ENCODE measurements at places on chromosomes 2 and 18.

DNA sequence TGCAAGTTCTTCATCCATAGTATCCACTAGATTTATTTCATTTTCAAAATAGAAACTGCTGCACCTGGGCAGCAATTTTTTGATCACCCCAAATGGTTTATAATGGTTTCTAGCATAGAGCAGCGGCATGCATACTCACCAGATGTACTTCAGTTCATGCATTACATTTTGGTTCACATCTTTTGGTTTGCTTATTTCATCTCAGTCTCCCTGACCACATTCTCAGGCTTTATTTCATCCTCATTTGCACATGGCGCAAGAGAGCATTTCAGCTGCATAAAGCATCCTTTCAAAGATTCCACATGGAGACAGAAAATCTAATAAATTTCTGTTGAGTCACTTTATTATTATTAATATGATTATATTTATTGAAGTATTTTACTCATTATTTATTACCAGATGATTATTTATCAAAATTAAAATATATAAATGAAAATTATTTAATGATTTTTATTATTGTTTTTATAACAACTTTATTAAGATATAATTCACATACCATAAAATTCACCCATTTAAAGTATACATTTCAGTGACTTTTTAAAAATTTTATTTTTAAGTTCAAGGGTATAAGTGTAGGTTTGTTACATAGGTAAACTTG, 284.6 kb downstream of the TXNL1 start:
- no peak for DNase-seq

GRCh38 chr2:29664578-29664977, 256.8 kb downstream of the ALK start:
- no peak for DNase-seq

DNA sequence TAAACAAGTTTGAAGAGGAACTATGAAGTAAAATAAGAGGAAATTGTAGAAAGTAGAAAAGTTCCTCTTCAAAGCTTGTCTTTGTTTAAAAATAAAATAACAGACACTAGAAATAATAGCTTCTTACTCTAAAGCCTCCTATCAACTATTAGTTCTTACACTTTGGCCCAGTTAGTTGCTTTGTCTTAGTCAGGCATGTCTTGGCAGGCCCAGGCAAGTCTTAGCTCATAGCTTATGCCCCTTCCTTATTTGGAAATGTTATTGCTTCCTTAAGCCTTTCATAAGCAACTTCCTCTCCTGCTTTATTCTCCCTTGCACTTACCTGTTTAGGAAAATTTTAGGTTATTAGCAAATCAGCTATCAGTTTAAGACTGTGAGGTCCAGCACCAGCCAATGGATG, 950.6 kb upstream of the LRATD1 start:
- no peak for DNase-seq

GRCh38 chr2:188449971-188450370, 158.3 kb downstream of the GULP1 start:
- DNase-seq, result peak; percentile 1

GRCh38 chr2:22867973-22868372, 517.0 kb upstream of the KLHL29 start:
- no peak for DNase-seq

DNA sequence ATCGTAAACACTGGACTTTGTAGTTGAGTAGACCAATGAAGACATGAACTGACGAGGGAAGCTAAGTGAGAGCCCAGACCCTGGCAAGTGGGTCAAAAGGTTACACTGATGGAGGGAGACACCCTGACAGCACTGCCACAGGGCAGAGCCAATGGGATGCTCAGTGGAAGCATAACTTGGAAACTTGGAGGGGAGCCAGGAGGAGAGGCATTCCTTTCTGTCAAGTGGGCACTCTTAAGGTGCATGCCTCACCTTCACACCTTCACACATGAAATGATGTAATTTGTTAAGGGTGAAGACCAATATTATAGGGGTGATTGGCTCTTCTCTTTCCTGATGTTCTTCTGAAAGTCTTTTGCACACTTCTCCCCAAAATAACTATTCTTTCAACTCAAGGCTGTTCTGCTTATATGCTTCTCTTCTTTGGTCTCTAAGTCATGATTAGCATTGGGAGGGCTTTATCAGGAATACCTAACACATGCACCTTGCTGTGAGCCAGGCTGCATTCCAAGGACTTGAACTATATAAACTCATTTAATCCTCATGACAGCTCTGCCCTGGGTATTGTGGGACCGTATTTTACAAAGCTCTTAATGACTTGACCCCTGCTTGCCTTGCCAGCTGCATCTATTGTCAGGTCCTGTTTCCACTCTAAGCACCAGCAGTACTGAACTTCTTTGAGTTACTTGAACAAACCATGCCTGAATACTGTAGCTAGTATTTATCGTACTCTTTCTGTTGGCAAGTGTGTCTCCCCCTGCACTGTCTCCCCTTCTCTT, 19.0 kb downstream of the RPL37A start:
- DNase-seq, result no peak

- DNase-seq, result no peak
Observed at GRCh38 chr2:38345323-38346038, 31.6 kb downstream of the ATL2 start.

DNA sequence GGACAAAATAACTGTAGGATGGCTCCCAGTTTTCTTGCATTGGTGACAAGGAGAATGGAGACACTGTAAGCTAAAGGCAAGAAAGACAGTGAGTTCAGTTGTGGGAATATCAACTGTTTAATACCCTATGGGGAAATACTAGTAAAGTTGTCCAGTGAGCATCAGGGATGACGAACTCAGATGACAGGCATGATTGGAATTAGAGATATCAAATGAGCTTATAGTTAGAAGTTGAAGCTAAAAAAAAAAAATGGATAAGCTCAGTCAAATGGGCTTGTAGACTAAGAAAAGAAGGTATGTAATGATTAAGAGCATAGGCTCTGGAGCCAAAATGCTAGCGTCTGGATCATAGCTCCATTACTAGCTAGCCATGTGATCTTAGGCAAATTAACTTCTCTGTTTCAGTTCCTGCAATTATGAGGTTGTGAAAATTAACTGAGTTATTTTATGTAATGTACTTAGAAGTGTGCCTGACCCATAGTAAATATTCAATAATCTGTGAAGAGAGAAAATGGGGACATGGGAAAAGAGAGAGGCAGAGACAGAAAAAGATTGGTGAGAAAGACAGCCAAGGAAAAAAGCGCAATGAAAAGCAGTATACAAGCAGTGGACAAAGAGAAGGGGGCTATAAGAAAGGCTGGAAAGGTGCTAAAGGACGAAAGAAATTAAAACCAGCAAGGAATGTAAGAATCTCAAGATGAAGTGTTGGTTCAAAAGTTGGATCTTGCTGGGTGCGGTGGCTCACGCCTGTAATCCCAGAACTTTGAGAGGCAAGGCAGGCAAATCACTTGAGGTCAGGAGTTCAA, 95.7 kb upstream of the SLC39A10 start:
- peak; percentile 32 for DNase-seq

GRCh38 chr18:54358495-54359040, 862 bp downstream of the C18orf54 start:
- peak; percentile 22 for DNase-seq

DNA sequence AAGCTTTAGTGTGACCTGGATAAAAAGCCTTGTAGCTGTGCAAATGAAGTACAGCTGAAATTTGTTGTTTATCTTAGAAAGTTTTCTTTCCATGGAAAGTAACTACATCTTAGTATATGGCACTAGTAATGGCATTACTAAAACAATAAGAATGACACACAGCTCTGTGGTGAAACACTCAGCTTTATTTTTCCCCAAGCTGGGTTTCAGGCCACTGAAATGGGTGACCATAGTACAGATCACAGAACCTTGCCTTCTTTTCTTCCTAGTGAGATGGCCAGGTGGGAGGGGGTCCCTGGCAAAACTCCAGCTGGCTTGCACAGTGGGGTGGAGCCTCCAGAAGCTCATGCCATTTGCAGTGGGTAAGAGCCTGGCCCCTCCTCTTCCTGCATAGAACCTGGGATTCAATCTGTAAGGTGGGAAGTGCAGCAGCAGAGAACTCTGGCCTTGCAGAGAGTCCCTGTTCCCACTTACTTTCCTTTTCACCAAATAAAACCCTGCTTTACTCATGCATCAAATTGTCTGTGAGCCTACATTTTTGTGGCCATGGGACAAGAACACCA, 17.6 kb upstream of the GRP start:
- no peak for DNase-seq

Data from hematopoietic multipotent progenitor cell treated with erythropoietin and hydrocortisone succinate and interleukin-3 and kit ligand, for 4 days (in vitro differentiated cells).